ENCODE measurements at places on chromosomes 7 and 10.

DNA sequence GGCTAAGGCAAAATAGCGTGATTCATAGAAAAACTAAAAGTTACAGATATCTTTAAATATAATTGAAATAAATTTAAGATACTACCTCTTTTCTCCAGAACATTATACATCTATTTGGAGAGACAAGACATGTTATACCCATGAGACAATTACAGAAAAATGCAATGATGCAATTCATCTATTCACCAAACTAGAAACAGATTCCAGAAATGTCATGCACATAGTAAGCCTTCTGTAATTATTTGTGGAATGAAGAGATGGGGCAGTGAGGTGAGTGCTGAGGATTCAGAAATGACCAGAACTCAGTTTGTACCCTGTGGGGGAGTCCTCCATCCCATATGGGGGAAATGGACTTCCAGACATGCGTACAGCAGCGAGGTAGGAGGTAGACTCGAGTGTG is 99.4 kb downstream of the MKX start:
- DNase-seq, result no peak

GRCh38 chr10:19658622-19659233 is 157.5 kb upstream of the PLXDC2 start:
- no peak for DNase-seq

- DNase-seq, result no peak
Observed at GRCh38 chr7:100806276-100806675, 21.0 kb downstream of the EPHB4 start.

DNA sequence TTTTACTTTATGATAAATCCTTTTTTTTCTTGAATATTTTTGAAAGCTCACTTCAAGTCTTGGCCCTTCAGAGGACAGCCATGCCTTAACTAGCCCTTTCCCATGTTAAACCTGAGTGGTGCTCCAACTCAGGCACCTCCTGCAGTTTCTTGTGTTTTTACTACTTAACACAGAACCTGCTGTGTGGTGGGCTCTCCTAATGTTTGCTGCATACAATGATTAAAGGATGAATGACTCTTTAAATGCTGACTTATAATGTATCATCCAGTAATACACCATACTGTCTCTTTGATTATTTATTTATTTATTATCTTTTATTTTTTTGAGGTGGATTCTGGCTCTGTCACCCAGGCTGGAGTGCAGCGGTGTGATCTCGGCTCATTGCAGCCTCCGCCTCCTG is 179.4 kb downstream of the SEMA3E start:
- DNase-seq, result no peak

- no peak for DNase-seq
Observed at GRCh38 chr7:154672659-154673415, 330.1 kb downstream of the PAXIP1 start.
